Natural killer cell (primary cell): ENCODE measurements at places on chromosomes 3 and 15.

DNA sequence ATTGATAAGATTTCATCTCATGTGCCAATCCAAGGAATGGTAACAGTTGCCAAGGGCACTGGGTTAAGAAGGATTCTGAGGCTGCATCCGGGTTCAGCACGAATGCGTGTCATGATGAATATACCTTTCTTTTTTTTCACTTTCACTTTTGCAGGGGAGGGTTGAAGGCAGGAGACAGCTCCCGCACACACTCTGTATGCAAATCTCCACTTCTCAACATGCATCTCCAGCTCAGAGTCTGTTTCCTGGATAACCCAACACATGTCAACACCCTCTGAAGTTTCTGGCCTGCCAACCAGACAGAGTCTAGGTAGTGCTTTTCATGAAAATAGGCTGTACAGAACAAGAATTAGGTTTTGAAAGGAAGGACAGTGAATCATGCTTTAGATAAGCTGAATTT lies 21.6 kb downstream of the B4GALT4 start:
- DNase-seq, result no peak

DNA sequence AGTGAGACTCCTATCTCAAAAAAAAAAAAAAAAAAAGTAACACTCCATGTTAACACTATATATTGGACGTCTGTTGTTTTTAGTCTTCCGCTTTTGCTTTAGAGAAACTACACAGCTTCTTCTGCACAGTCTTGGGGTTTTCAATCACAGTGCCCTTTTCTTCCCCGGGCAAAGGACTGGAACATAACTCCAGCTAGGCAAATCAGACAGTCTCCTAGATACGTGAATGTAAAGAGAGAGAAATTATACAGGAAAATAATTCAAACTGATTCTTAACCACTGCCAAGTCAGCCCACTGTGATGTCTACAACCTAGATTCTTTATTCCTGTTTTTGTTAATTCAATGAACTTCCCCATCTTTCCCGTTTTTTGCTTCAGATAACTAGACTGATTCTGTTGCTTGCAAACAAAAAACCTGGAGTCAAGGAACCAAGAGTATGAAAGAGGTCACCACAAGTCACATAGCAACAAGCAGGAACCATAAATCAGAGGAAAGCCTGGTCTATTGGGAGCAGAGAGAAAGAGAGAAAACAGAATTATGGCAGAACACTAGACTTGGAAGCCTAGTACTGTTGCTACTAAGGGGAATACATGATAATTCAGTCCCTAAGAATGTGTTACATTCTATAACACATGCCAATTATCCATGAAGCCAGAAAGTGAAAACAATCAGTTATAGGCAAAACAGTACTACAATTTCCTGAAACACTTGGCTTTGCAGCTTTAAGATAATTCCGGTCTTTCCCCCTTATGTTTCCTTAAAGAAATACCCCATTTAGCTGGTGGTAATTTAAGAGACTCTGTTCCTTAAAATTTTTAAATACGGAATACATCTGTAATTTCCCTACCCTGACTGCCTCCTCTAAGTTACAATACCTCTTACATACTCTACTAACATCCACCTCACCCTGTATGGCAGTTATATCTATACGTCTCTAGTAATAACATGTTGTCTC lies 63.1 kb downstream of the TBL1XR1 start:
- no peak for DNase-seq

DNA sequence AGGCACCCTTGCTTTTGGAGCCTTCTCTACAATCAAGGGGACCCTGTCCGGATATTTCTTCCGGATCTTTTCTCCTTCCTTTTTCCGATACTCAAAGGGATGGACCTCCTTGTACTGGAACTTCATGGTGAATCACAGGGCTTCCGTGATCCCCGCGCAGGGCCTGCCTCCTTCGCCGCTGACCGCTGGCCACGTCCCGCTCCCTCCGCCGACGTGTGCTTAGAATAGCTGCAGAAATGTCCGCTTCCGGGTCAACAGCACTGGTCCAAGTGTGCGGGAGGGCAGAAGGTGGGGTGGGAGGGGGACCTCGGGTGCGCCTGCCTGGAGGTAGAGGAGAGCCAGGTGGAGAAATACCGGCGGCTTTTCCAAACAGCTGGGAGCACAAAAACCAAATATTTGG lies 3.0 kb upstream of the ZNF774 start:
- no peak for DNase-seq

DNA sequence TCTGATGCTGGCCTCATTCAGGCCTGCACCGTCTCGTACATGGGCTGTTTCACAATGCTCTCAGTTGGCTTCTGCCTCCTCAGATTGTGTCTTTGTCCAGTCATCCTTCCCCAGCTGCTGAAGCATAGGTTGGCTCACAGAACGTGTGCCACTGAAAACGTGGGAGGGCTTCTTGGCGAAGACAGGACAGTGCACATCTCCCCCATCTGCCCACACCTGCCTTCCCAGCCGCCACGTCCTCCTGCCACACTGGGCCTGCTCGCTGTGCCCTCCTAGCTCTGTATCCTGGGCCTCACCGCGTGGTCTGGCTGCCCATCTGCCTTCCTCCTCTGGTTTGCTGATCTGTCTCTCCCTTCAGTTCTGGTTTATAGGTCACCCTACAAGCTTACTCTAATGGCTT lies 230.0 kb upstream of the TOPAZ1 start:
- no peak for DNase-seq

GRCh38 chr3:87621667-87622066 lies 345.3 kb upstream of the POU1F1 start:
- no peak for DNase-seq

DNA sequence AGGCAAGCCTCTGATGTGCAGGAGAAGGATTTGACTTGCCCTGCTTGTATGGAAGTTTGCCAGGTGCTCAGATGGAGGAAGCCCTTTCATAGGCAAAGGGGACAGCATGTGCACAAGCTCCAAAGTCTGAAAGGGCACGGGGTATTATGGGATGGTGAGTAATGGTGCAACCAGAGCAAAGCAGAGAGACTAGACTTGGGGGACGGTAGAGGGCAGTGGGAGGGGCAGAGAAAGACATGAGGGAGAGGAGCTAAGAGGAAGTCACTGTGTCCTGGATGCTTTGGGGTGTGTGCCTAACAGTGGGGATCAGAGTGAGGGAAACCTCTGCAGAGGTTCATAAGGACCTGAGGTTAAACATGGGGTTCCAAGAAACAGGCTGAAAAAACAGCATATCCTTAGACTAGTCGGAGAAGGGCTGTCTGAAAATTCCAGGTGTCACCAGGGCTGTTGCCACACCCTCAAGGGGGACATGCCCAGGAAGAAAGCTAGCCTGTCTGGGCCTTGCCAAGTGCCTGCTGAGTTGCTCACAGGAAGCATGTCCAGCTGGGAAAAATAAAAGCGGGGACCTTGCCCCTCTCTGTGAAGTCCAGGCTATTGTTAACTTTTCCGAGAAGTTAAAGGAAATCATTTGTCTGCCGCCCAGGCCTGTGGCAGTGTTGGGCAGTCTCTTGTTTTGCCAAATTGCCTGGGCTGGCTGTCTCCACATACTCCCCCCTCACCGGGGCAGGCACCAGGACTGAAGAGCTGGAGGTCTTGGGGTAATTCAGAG lies 47.1 kb downstream of the HRH1 start:
- no peak for DNase-seq

DNA sequence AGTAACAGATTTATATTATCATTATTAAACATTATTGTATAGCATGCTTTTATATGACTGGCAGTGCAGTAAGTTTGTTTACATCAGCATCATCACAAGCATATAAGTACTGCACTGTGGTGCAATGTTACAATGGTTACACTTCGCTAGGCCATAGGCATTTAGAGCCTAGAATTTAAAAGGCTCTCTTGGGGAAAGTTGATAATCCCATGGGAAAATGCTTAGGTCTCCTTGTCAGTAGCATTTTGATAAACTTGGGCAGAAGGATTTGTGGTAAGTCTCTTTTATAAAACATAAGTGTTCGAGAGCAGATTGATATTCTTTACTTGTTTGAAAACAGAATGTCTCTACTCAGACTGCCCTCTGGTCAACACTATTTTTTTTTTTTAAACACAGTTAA lies 7.5 kb downstream of the DTWD1 start:
- no peak for DNase-seq

GRCh38 chr3:33096093-33096868 lies 665 bp downstream of the GLB1 start:
- DNase-seq, result peak; percentile 36
